Tongue (tissue), 3 donors: ENCODE measurements at places on chromosomes 7 and 10. TPM values are rescaled to one million over a fixed set of nuclear protein-coding genes. Genes with fewer than 3 reads are reported as not detected.

SMC3 gene
- 43.6 TPM for total RNA-seq

NPC1L1 gene
- total RNA-seq, result not detected

TIMM23B gene
- 24.3 TPM for total RNA-seq

ANKRD30A gene
- total RNA-seq, result not detected

PLAC9 gene
- 31.2 TPM for total RNA-seq

DDC gene
- total RNA-seq, result not detected

PARP12 gene
- 31.5 TPM for total RNA-seq

VGF gene
- total RNA-seq, result not detected

LRMDA gene
- 6.3 TPM for total RNA-seq

CDK1 gene
- 59.5 TPM for total RNA-seq

C10orf71 gene
- 23.3 TPM for total RNA-seq

PON2 gene
- 110 TPM for total RNA-seq

SPDYE16 gene
- total RNA-seq, result 0.72 TPM
